ENCODE measurements at places on chromosomes 3 and 15. TPM values are rescaled to one million over a fixed set of nuclear protein-coding genes. Genes with fewer than 3 reads are reported as not detected.

RTP4 gene
- total RNA-seq, result 2.0 TPM

HLTF gene
- total RNA-seq, result 22.1 TPM

GHSR gene
- not detected for total RNA-seq

GHRL gene
- total RNA-seq, result 0.33 TPM

HEMK1 gene
- total RNA-seq, result 7.8 TPM

SNRPA1 gene
- total RNA-seq, result 22.6 TPM

LDHAL6B gene
- not detected for total RNA-seq

GOLGA6L4 gene
- total RNA-seq, result 2.0 TPM

CD200 gene
- 10.2 TPM for total RNA-seq

Measured in vein endothelial cell (primary cell).